ENCODE measurements at places on chromosomes 16 and 17. TPM values are rescaled to one million over a fixed set of nuclear protein-coding genes. Genes with fewer than 3 reads are reported as not detected.

The SIAH1 gene
- total RNA-seq = 47.0 TPM

The TBC1D3I gene
- total RNA-seq = not detected

The DLX4 gene
- total RNA-seq = 0.58 TPM

The PHF12 gene
- 45.4 TPM for total RNA-seq

The LITAFD gene
- total RNA-seq = not detected

The ABI3 gene
- 1.2 TPM for total RNA-seq

The ACE gene
- total RNA-seq = 5.4 TPM

The MYH8 gene
- total RNA-seq = not detected

- no peak for DNase-seq
- 0 out of 2 replicates have a peak, but pooled peaks cover 3% of the 10 kb centered on the region for H3K36me3 ChIP-seq
- H3K27ac ChIP-seq = no peak overlapping the region
- no peaks in the 10 kb centered on the region for H3K27me3 ChIP-seq
- no peaks in the 10 kb centered on the region for H3K4me1 ChIP-seq
These were observed 73.8 kb upstream of the ATP2A3 start for GRCh38 chr17:4038076-4038475.

DNA sequence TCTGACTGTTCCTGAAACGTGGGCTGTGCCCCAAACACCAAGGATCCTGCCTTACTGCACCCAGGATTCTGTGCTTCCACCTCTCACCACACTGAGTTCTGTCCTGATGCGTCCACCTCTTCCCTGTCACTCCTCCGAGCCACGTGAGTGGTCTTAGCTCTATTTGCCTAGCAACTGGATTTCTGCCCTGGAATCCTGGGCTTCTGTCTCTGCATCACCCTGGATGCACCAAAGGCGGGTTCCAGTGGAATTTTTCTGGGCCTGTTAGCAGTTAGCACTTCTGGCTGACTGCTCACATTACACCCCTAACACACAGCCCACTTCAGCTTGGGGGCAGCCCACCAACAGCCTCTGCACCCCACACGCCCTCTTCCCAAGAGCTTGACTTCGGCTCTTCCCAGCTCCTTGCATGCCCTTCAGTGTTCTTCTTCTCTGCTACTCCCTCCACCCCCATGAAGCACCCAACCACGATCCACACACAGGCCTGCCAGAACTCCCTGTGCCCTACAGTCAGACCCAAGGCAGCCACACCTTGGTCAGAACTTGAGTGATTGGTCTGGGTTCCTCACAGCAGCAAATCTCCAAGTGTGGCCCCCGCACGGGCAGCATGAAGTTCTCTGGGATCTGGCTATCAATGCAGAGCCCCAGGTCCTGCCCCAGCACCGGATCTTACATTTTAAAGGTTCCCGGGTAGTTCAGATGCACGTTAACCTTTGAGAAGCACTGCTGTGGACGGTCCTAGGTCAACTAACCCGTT is 129.8 kb upstream of the RCVRN start:
- H3K4me1 ChIP-seq = peaks cover 5% of the 10 kb centered on the region
- H3K36me3 ChIP-seq = no peaks in the 10 kb centered on the region
- no peaks in the 10 kb centered on the region for H3K27me3 ChIP-seq
- H3K27ac ChIP-seq = no peak overlapping the region

DNA sequence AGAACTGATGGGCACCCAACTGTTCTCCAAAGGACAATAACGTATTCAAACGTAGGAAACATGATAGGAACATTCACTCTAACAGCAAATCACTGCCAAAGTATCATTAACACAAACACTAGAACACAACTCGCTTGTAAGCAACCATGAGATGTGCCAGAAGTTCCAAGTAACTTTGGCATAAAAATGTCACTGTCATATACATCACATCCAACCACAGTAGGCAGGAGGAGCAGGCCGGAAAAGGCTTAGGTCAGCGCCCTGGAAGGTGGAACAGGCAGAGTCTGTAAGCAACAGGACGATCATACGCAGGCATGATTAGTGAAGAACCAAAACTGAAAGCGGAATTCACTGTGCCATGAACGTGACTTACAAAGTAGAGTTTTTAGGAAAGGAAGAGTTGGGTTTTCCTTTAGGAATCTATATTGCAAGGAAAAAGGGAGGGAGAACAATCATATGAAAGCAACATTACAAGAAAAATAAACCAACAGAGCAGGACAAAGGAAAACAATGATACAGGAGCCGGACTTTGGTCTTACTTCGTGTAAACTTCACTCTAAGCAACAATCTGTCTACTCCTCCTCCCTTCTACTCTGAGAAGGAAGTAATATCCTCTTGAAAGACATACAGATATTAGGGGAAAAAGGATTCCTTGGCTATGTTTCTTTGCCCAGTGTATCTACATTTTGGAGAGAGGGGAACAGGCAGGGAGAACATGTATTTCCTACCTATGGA is 52.3 kb downstream of the YWHAE start:
- peaks cover 43% of the 10 kb centered on the region for H3K36me3 ChIP-seq
- no peak for DNase-seq
- H3K27me3 ChIP-seq = no peaks in the 10 kb centered on the region
- peak overlapping the region; percentile 73 for H3K27ac ChIP-seq

DNA sequence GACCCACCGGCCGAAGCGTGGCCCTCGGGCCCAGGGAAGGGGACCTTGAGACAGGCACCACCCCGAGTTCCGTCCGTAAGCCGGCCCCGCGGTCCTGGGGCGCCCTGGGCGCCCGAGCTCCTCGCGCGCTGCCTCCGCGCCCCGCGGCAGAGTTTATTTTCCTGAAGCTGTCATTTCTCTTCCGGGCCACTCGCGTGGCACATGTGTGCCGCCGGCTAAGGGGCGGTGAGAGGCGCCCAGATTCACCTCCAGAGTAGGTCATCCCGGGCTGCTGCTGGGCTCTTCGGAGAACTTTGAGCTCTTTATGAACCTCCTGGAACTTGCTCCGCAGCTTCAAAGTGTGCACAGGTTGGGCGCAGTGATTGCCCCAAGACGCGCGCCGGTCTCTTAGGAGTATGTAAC is 489 bp downstream of the ZC3H18 start:
- peak overlapping the region; percentile 97 for H3K4me3 ChIP-seq
- H3K36me3 ChIP-seq = no peaks in the 10 kb centered on the region

DNA sequence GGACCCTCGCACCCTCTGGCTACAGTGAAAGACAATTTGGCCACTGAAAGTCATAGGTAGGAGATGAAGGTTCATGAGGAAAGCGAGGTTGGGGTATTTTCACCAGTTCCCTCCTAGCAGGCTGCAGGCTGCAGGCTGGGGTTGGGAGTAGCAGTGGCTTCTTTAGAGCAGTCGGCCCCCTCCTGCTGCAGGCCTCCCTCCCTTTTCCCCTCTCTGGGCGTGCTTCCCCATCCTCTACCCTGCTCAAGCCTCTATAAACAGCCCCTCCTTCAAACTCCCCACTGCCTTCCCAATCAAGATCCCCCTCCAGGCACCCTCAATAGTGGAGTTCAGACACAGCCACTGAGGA is 41.8 kb downstream of the GAS7 start:
- DNase-seq = no peak
- no peaks in the 10 kb centered on the region for H3K36me3 ChIP-seq
- H3K4me1 ChIP-seq = no peaks in the 10 kb centered on the region
- no peak overlapping the region for H3K27ac ChIP-seq

DNA sequence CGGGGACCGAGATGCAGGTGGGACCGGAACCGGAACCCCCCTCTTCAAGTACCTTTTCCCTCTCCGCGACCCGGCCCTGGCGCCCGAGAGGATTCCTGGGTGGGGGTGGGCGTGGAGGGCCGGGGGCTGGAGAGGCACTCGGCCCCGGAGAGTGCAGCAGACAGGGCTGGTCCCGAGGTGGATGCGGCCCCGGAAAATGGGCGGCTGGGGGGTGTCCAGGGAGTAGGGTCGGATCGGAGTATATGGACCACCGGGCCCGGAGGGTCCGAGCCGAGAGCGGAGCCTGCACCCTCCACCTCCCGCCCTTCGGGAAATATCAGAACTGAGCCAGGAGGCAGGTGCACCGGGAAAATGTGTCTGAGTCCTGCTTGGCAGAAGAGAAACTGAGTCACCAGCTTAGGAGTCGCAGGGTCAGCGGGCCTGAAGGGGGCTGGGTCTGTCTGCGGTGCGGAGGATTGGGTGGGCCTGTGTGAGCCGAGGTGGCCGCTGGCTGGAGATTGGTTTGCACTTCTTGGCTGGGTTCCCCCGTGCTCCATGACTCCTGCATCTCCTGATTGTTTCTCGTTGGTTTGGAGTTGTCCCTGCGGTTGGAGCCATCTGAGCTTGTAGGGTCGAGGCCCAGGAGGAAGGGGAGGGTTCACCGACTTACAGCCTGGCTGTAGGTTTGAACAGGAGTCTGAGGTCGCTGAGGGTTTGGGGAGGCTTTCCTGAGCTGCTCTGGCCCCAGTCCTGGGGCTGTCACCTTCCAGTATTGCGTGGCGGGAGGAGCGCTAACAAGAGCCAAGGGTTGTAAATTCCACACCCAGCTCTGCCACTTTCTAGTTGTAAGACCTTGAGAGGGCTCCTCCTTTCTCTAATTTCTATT is 518 bp downstream of the SH2B1 start:
- H3K36me3 ChIP-seq = no peaks in the 10 kb centered on the region
- H3K4me1 ChIP-seq = peaks cover 20% of the 10 kb centered on the region
- no peaks in the 10 kb centered on the region for H3K27me3 ChIP-seq
- H3K27ac ChIP-seq = 0 out of 2 replicates have a peak overlapping the region, but pooled peaks have one; percentile 78
- peak overlapping the region; percentile 97 for H3K4me3 ChIP-seq
- DNase-seq = peak; percentile 30

DNA sequence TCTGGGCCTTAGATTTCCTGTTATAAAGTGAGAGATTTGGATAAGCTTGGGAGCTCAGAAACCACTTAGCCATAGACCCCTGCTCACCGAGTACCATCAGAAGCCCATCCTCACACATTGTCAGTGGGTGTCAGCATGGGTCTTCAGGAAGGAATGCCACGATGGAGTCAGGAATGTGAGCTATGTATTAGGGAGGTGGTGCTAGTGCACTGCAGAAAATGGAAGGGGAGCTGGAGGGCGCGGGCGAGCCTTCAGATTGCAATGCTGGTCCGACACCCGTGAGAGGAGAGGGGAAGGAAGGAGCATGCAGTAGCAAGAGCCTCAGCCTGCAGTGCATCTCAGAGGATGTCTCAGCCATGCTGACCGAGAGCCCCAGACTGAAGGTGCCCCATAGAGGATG is 294.5 kb downstream of the FOXL1 start:
- H3K36me3 ChIP-seq = no peaks in the 10 kb centered on the region
- no peaks in the 10 kb centered on the region for H3K27me3 ChIP-seq
- H3K4me1 ChIP-seq = no peaks in the 10 kb centered on the region
- H3K27ac ChIP-seq = no peak overlapping the region
- no peak overlapping the region for H3K4me3 ChIP-seq

DNA sequence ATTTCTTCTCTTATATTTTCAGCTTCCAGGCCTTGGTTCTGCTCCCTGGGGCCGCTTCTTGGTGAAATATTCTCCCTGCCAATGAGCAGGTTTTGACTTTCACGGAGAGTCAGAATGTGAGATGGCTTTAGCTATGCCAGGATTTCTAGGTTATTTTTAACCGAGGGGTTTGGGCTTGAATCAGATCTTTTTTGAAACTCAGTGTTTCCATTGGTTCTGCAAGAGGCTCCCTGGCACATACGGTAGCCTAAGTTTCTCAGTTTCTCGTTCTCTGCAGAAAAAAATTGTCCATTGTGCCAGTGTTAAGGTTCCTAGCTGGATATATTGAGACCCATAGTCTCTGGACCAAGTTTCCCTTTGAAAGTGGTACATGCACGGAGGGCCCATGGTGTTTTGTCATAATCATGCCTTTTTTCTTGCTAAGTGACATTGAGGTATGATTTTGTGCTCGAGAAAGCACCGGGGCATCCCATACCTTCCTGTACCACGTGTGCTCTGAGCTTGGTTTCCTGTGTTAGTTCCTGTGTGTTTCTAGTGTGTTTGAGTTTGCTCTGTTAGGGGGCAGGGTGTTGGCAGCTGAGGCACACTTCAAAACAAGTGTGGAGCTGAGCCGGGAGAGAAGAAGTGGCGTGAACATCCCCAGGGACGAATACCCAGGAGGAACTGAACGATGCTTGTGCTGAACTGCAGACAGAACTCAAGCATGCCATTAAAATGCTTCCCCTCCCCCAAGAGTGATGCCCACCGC is 127.2 kb downstream of the HS3ST3B1 start:
- no peaks in the 10 kb centered on the region for H3K36me3 ChIP-seq
- H3K4me1 ChIP-seq = peaks cover 11% of the 10 kb centered on the region
- DNase-seq = no peak

DNA sequence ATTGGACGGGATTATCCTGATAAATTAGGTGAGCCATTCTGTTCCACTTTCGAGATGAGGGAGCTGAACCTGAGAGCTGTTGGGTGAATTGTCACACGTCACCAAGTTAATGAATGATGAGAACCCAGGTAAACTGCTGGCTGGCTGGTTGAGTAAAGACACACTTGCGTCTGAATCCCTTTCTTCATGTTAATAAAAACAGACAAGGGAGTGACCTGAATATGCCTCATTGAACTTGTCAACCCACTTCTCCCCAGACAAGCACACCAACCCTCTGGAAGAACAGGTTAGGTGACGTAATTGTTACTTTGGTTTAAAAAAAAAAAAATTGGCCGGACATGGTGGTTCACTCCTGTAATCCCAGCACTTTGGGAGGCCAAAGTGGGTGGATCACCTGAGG is 400.9 kb upstream of the CDH5 start:
- H3K27ac ChIP-seq = no peak overlapping the region
- no peaks in the 10 kb centered on the region for H3K36me3 ChIP-seq
- H3K27me3 ChIP-seq = no peaks in the 10 kb centered on the region
- DNase-seq = no peak
- no peaks in the 10 kb centered on the region for H3K4me1 ChIP-seq
- no peak overlapping the region for H3K4me3 ChIP-seq

Measured in GM23338 (cell line).